ENCODE measurements at places on chromosomes 12 and 14.

DNA sequence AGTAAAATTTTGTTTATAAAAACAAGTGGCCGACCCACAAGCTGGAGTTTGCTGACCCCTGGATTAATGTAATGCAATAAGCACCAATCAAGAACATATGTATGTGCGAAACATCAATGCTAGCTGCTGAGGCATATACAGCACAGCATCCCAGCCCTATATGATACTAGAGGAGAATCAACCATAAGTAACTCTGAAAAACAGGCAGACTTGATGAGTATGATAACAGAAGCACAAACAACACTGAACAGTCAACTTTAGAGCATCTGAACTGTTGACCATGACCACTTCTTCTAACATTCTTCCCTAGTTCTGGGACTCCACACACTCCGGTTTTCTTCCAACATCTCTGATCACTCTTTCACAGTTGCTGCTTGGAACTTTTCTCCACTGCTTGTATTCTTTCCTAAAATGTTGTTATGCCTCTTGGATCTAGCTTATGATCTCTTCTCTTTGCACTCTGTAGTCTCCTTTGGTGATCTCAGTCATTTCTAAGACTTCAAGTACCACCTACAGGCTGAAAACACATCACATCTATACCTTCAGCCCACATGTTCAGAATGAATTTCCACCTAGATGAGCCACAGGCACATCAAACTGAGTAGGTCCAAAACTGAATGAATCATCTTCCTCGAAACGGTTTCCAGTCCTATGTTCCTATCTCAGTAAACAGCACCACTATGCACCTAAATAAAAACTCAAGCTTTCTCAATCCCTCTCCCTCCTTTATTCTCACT is 57.2 kb downstream of the STXBP6 start:
- peak; percentile 1 for DNase-seq

- no peak for DNase-seq
Observed at GRCh38 chr12:117334051-117334450, 27.4 kb downstream of the NOS1 start.

DNA sequence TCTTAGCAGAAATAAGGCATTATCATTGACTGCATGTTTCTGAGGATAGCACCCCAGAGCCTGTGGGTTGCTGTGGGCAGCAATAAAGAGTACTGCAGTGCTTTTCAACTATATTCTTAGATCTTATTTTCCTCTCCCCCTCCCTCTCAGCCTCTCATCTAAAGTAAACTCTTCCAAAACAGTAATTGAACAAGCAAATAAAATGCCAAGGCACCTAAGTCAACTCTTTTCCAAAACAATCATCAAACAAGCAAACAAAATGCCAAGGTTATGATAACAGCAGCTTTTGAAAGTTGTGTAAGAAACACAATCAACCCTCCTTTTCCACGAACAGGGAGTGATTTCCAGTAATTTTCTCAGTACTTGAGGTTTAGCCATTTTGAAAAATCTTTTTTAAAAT is 1542.6 kb downstream of the AACS start:
- no peak for DNase-seq

DNA sequence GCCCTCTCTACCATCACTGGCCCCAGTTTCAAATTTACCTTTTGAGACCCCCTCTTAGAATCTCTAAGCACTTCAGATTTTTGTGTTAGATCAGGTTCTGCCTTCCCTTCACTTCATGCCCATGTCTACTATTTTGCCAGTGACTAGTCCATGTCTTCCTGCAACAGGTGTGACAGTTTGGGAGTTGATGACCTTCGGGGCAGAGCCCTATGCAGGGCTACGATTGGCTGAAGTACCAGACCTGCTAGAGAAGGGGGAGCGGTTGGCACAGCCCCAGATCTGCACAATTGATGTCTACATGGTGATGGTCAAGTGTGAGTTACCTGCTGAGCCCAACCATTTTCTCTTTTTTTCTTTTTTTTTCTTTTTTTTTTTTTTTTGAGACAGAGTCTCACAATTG is 5.8 kb upstream of the PA2G4 start:
- no peak for DNase-seq

DNA sequence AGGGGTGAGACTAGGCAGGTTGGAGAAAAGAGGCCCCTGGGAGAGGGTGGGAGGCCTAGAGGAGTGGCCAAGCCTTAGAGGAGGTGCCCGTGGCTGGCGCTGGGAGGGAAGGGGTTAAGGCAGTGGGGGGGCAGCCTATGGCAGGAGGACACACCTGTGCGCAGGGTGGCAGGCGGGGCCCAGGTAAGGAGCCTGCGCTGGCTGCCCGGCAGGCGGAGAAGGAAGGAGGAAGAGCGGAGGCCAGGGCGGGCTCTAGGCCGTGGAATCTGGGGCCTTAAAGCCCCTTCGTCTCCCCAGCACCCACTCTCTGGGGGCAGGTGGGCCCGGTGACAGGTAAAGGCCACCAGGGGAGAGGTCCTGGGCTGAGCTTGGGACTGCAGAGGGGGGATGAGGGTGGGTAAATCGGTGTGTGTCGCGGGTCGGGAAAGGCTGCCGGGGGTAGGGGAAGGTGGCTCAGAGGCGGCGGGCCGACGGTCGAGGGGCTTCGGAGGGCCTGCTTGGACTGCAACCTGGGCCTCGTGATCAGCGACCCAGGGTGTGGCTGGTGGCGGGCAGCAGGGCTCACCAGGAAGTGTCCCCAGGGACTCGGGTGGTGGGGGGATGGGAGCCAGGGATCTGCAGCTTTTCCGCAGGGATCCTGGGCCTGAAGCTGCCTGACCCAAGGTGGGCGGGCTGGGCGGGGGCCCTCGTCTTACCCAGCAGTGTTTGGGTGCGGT is 7.3 kb downstream of the PHB2 start:
- DNase-seq, result no peak

GRCh38 chr14:92551044-92551841 is 37.7 kb downstream of the RIN3 start:
- DNase-seq, result peak; percentile 62

GRCh38 chr14:27836386-27836785 is 930.2 kb upstream of the FOXG1 start:
- DNase-seq, result no peak

DNA sequence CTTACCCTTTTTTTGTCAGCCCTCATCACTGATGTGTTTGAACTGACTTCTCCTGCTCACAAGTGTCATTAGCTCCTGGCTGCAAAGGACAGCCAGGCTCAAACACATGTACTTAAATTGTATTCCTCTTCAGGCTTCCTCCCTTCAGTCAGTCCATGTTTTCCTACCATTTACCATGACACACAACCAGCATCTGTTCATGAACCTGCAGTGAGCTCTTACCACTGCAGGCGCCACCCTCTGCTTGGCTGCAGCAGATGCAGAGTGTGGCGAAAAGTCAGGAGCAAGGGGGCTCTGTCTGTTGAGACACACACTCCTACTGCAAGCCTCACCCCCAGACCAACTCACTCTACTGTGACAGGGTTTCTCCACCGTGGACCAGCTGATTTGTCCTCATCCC is 70.2 kb downstream of the TSPAN11 start:
- DNase-seq, result no peak

DNA sequence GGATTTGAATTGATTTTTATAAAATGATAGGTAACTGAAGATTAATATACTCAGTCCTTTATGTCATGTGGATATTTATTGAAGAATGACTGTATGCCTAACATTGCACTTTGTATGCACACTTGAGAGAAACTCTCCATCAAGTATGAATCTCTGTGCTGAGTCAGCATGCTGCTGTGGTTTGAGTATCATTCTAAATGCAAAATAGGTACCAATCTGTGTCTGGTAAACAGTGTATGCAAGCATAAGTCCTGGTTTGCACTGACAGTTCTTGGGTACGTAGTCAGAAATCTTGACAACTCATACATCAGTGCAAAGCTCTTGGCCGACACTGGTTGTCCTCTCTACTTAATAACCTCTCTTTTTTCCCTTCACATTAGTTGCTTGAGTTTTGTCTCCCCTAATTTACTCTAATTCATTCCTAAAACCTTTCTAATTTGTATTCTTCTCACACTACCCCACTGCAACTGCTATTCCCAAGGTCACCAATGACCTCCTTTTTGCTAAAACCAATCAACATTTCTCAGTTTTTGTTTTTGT is 21.8 kb downstream of the MGAT4C start:
- DNase-seq, result no peak

DNA sequence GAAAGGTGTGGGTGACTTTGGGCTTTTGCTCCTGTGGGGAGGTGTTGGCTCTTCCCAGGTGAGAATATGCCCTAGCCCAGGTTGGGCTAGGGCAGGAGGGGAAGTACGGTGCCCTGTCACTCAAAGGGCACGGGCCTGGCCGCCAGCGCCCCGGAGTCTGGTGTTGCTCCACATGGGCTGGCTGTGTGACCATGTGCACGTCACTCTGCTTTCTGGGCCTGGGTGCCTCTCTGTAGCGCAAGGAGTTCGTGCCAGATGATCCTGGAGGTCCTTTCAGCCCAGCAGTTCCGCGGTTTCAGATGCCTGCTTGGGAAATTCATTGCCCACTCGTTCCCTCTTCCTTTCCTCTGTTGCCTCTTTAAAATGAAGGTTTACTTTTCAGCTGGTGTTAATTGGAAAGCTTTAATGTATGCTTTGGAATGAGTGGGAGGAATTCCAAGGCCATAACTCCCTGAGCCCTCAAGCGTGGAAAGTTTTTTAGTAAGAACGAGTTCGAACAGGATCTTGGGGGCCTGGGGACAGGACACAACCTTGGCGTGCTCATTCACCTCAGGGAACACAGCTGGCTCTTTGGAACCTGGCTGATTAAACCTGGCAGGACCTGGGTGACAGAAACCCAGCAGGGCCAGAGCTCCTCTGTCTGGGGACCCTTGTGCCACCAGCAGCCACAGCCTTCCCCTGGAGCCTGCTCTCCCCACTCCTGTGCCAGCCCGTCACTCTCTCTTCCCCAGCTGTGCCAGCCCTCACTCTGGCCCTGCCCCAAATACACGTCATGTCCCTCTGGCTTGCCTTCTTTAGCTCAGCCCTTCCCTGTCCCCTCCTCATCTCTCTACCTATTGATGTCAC is 42.8 kb downstream of the TSPAN9 start:
- no peak for DNase-seq

DNA sequence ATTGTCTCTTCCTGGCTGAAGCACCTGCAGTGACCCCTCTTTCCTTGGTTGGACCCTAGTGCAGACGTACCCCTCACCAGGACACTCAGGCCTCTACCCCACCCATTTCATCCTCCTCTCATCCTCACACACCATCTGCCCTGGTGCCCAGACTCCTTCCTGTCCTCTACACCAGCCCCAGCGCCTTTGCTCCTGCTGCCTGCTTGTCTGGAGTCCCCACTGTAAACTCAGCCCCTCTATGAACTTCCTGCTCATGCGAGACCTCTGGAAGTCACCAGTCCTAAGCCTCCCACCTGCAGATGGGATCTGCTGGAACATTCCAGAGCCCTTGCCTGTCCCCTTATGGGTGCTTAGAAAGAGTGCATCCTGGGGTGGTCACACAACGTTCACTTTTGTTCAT is 242.5 kb downstream of the ADGRD1 start:
- DNase-seq, result no peak

GRCh38 chr12:126198966-126199692 is 1133.9 kb downstream of the AACS start:
- DNase-seq, result no peak

DNA sequence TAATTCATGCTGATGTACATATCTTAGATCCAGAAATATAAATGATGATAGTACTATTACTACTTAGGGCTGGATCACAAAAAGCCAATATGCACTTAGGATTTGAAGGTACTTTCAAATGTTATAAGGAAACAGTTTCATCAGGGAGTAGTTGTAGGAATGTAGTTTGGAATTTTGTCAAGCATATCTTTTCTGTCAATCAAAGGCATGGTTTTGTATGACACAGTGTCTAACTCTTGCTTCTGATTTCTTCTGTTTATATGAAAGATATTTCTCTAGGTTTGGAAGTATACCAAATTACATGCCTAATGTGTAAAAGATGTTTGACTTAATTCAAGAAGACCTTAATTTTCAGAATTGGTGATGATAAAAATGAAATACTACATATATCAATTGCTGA is 135.7 kb downstream of the RAD51B start:
- no peak for DNase-seq

DNA sequence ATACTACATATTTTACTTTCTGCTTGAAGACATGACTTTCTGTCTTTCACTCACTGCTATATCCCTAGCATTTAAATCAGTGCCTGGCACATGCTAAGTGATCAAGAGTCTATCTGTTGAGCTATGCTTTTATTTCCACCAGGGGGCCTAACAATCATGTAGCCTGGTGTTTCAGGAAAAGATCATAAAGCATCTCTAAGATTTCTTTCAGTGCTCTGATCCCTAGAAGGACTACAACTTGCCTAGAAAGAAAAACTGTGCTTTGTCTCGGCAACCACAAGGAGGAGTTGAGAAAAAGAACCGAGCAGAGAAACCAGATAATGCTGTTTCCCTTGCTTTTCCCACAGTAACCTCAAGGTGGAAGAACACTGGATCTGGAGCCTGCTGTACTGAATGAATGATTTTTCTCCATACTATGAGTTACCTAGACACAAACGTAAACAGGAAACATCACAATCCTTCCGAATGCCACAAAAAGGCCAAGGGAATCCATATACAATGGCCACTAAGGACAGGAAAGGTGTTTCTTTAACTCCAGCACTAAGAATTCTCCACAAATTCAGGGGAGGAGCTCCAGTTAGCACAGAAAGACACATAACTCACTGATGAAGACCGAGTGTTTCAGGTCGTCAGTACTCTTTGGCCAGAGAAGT is 1.2 kb downstream of the CRY1 start:
- DNase-seq, result peak; percentile 68

GRCh38 chr12:109759595-109759994 is 46.0 kb downstream of the FAM222A start:
- DNase-seq, result no peak

DNA sequence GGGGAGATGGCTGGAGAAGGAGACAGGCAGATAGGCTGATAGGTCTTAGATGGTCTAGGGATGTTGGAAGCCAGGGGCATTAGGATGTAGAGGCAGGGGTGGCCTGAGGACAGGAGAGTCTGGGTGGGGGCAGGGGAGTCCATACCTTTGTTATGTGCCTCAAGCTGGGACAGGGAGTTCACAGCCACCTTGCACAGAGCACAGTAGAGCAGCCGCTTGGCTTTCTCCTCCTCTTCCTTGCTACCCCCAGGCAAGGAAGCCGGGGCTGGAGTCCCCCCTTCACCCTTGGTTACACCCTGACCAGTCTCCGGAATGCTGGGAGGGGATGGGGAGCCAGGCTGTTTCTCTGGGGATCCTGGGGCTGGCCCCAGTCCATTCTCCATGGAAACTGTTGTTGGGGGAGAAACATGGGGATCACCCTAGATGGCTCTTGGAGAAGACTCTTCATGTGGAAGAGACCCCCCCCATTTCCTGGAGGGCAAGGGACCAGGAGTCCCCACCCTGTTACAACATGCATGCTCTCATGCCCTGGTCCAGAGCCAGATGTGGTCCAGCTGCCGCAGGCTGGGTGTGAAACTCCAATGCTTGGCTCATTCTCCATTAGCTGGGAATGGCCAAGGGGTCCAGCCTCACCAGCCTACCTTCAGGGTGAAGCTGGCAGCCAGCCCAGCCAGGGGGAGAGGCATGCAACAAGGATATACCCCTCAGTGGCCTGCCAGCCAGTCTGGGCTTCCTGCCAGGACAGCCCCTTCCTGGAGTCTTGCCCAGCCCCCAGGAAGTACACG is 7.2 kb upstream of the GPR84 start:
- DNase-seq, result no peak

All from activated CD4-positive, alpha-beta T cell treated with anti-CD3 and anti-CD28 coated beads, Interleukin-2, Interleukin-6, amounts not matched to agents 100 ng/mL and 50 ng/mL, durations not matched to agents 16 hours and 8 hours (primary cell).